ENCODE measurements at places on chromosomes 4 and X. TPM values are rescaled to one million over a fixed set of nuclear protein-coding genes. Genes with fewer than 3 reads are reported as not detected.

- no peak for DNase-seq
Observed at GRCh38 chr4:85555206-85555605, 80.3 kb downstream of the ARHGAP24 start.

DNA sequence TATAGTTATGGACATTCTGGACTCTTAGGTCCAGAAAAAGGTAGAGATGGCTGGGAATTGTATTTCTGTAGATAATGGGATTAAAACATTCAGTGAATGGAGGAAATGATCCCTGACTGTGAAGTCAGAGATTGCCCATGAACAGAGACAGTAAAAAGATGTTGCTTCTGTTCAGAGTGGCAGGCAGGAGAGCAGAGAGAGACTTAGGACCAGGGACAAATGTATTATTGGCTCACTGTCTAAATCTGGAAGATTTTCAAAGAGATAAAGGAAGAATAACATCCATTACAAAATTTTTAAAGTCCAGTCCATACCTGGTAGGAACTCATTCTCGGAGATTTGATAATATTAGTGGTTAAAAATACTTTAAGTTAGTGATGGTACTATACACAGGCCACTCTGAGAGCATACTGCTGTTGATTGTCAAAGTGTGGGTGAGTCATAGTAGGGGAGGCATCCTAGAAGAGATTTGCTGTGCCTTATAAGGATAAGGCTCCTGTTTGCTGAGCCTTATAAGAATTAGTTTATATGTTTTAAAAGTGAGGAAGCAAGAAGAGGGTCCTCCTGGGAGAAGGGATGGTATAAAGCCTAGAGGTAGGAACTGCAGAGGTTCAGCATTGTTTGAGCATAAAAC lies 53.0 kb downstream of the JADE3 start:
- DNase-seq, result no peak

DNA sequence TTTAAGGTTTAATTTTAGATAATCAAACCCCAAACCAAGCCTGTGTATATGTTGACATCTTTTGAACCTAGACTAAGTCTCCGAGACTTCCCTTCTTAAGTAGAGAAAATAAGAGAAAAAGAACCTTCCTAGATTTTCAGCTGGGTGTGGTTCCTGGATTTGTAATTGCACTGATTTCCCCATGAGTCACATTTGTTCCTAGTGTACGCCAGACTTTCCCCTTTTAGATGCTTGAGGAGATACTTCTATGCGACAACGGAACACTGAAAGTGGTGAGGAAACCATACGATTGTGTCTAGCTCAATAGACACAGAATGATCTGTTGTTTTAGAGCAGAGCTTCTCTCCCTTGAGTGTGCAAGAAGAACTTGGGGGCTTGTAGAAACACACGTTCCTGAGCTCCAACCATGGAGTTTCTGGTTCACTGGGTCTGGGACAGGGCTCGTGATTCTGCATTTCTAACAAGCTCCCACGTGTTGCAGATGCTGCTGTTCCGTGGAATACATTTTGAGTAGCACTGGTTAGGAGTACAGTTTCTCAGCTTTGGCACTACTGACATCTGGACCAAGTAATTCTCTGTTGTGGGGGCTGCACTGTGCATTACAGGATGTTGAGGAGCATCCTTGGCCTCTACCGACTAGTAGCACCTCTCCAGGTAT lies 87.1 kb downstream of the AMELX start:
- DNase-seq, result no peak

DNA sequence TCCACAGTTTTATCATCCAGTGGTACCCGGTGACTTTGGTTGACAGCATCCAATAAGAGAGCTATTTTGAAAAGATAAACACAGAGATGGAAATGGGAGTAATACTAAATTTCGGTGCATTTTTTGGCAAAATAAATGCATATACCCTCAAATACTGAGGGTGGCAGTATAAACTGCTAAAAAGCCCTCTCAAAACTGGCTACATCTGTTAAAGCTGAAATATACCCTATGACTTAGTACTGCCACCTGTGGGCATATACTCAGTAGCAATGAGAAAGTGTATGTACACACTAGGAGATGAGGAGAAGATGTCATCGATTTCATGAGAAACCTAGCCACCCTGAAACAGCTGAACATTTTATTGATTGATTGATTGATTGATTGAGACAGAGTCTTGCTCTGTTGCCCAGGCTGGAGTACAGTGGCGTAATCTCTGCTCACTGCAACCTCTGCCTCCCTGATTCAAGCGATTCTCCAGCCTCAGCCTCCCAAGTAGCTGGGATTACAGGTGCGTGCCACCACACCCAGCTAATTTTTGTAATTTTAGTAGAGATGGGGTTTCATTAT lies 12.2 kb upstream of the TMEM128 start:
- DNase-seq, result no peak

Gene ASMT
- total RNA-seq, result not detected

- DNase-seq, result no peak
Observed at GRCh38 chrX:153966841-153967535, 4.6 kb downstream of the HCFC1 start.

GRCh38 chr4:79445371-79445781 lies 37.3 kb upstream of the GK2 start:
- no peak for DNase-seq

- DNase-seq, result no peak
Observed at GRCh38 chrX:17553469-17553868, 178.5 kb downstream of the NHS start.

Gene ZAR1
- total RNA-seq, result not detected

Gene CT45A1
- not detected for total RNA-seq

Gene YIPF6
- total RNA-seq, result 33.2 TPM

- no peak for DNase-seq
Observed at GRCh38 chr4:142416711-142417275, 429.3 kb downstream of the INPP4B start.

- DNase-seq, result no peak
Observed at GRCh38 chrX:48468247-48468671, 1.8 kb downstream of the SLC38A5 start.

GRCh38 chr4:7191546-7192251 lies 639 bp upstream of the SORCS2 start:
- no peak for DNase-seq

GRCh38 chrX:148984238-148984637 lies 483.8 kb downstream of the AFF2 start:
- no peak for DNase-seq

- no peak for DNase-seq
Observed at GRCh38 chr4:3069661-3070199, 4.6 kb downstream of the HTT-AS start.

Gene MAP7D2
- 0.61 TPM for total RNA-seq

Gene ANTXR2
- 25.2 TPM for total RNA-seq
